ENCODE measurements at places on chromosomes 12 and 14. TPM values are rescaled to one million over a fixed set of nuclear protein-coding genes. Genes with fewer than 3 reads are reported as not detected.

Gene WIF1
- total RNA-seq = not detected

DNA sequence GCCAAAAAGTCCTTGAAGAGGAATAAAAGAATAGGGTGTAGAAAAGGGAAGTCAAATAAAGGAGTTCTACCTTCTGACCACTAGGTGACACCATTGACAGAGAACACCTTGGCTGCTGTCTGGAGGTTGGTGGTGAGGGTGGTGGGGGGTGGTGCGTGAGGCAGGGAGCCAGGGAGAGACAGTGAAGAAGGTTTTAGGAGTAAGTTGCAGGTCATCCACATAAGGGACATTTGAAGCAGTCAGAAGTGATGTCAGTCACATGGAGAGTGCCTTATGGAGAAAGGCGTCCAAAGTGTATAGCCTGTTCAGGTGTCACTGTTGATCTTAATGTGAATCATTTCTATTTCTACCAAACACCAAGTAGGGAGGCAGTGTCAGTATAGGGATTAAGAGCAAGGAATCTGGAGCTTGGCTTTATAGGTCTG lies 279.3 kb upstream of the DDHD1 start:
- peak; percentile 1 for DNase-seq

- DNase-seq = no peak
These were observed 475.4 kb downstream of the NPAS3 start for GRCh38 chr14:33414041-33414440.

GRCh38 chr14:58944968-58945356 lies 243.5 kb upstream of the DAAM1 start:
- no peak for DNase-seq

DNA sequence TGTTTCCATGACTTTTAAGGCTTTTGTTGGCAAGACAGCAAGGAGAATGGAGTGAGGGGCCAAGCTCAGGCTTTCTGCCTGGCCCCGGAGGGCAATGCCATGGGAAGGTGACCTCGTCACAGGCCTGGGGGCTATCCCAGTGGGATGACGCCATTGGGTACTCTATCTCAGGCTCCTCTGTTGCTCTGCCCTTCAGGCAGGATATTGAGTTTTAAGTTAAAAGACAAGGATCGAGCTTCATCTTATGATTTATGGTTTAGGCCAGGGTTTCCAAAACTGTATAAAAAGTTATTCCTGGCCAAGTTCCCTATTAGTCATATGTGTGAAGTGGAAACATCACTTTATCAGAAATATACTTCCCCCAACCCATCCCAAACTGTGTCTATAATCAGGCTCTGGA lies 127.7 kb downstream of the ZFP36L1 start:
- DNase-seq = no peak

DNA sequence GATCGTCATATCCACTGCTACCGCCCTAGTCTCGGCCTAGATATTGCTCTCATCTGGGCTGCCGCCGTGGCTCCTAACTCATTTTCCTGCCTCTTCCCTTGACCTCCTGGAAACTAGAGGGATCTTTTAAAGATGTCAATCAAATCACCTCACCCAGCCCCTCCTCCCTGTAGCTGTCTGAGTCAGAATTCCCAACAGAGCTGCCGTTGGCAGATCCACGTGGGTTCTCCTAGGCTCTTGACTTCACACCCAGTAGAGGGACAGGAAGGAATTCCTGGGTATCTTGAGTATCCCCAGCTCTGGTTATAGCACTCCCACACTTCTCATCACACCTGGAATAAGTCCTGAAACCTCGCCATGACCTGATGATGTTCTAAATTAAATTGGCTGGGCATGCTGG lies 11.9 kb downstream of the TGFB3 start:
- DNase-seq = no peak

DNA sequence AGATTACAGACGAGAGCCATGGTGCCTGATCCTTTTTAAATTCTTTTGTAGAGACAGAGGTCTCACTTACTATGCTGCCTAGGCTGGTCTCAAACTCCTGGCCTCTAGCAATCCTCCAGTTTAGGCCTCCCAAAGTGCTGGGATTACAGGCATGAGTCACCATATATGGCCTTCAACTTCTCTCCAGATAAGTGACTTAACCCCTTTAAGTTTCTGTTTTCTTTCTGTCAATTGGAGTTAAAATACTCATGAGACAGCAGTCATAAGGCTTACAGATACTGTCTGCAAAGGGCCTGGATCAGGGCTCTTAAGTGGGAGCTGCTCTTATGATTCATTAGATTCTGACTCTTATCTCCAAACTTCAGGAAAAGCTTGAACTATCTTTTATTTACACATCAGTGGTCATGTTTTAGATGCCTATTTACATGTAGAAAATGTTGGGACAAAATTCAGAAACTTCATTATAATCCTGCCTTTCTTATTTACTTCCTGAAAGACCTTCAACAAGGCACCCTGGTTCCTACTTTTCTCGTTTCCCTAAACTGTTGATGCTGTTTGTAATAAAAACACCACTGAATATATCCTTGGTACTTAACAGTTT lies 271.5 kb upstream of the TBX3 start:
- DNase-seq = no peak

Data from CD4-positive, alpha-beta T cell (primary cell).